HepG2 (cell line): ENCODE measurements at places on chromosomes 7 and 10.

DNA sequence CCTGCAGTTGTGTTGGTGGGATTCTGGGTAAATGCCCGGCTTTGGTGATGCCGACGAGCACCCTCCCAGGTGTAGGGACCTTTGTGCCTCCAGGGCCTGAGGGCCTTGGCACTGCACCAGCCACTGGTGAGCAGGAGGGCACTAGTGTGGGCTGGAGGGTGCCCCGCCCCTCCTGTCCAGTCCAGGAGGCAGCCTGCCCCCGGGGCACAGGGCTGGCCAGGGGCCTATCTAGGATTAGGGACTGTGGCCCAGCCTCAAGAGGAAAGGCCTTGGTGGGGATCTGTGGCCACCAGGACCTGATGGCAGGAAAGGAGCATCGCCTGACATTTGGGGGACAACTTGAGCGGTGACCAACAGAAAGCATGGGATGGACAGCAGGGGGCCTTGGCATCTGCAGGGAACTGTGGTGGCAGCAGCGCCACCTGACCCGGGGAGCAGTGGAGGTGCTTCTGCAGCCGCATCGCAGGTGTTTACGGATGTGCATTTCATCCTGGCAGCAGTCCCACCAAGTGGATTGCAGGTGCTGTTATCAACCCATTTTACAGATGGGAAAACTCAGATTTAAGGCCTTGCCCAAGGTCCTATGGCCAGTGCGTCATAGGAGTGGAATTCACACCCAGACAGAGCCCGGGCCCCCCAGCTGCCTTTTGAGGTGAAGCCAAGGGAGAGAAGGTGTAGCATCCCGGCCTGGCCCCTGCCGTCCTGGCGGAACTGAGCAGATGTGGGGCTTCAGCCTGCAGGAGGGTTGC, 11.1 kb downstream of the ZNF316 start:
- DNase-seq, result no peak

GRCh38 chr10:1661859-1662437, 75.4 kb downstream of the ADARB2 start:
- no peak for DNase-seq

- DNase-seq, result no peak
Observed at GRCh38 chr7:132410385-132410784, 165.9 kb downstream of the PLXNA4 start.

DNA sequence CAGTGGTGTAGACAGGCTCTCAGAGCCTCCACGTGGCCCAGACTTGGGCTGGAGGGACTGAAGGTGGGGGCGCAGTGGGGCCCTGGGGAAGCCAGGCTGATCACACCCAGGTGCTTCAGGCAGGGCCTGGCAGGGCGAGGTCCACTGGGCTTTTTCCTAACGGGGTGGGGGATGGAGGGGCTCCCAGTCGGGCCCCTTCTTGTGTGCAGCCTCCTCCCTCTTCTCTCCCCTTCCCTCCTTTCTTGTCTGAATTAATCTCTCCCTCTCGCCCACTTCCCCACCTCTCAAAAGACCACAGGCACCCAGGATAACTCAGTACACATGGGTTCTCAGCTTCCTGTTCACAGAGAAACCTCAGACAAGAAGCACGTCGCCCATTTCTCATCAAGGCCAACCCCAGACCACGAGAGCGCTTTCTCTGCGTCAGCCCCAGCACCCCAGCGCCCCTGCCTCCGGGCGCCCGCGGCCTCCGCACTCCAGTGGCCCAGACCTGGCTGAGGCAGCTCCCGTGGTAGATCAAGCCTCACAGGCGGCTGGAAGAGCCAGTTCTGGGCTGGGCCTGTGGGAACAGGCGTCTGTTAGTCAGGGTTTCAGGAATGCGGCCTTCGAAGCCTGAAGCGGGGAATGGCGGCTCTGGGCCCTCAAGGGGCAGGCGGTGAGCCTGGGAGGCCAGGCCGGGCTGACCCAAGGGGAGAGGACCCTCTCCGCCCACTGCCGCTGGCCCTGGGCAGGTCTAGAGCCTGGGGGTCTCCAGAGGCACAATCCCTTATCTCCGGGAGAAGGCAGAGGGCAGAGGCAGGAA, 50.6 kb downstream of the PWWP2B start:
- DNase-seq, result peak; percentile 39

GRCh38 chr10:36720895-36721294, 404.5 kb upstream of the ANKRD30A start:
- no peak for DNase-seq

- no peak for DNase-seq
Observed at GRCh38 chr7:27586825-27587224, 75.9 kb downstream of the HIBADH start.

- DNase-seq, result peak; percentile 10
Observed at GRCh38 chr10:52965509-52965908, 192.9 kb upstream of the MBL2 start.

GRCh38 chr7:141072548-141073172, 1.2 kb upstream of the TMEM178B start:
- DNase-seq, result no peak

DNA sequence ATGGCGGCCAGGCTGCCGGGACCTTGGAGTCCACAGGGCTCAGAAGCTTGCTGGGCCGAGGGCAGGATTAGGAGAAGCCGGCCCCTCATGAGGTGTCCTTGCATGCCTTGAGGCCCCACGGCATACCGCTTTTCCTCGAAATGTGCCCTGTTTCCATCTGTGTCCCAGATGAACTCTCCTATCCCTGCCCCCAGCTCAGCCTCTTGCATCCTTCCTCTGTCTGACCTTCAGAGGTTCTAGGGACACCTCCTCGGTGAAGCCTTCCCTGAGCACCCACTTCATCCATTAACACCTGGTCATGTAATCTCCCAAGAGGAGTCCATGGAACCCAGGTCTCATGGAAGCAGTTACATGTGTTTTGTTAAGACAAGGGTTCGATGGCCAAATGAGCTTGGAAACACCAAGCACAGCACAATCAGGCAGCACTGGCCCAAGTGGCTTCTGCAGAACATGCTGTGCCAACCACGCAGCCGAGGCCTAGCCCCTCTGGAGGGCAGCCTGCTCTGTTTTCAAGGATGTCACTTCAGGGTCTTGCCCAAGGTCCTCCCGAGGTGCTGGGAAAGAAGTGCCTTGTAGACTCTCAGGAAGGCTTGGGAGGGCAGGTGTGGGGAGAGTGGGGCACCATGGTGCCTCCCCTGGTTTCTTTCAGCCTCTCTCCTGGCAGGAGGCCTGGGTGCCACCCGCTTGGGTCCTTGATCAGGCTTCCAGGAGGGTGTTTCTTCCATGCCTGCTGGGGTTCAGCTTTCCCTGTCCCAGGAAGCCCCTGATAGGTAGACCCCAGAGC, 124.3 kb downstream of the NEURL1 start:
- no peak for DNase-seq

DNA sequence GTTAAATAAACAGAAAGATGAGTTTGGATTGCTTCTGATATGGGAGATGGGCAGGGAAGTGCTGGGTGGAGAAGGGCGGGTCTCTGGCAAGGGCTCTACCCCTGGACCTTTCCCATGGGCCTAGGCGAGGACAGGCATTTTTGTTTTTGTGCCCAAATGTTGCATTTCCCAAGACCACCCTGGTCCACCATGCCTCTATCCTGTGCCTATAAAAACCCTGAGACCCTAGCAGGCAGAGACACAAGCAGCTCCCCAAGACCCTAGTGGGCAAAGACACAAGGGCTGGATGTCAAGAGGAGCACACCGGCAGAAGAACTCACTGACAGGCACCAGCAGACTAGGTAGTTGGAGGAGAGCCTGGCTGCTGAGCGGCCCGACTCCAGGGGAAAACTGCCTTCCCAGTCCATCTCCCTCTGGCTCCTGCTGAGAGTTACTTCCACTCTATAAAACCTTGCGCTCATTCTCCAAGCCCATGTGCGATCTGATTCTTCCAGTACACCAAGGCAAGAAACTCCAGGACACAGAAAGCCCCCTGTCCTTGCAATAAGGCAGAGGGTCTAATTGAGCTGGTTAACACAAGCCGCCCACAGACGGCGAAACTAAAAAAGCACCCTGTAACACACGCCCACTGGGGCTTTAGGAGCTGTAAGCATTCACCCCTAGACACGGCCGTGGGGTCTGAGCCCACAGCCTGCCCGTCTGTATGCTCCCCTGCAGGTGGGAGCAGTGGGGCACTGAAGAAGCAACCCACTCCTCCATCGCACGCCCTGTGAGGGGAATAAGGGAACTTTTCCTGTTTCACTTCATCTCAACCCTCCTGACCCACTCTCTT, 291.4 kb downstream of the PTPRN2 start:
- no peak for DNase-seq

GRCh38 chr7:135834266-135834665, 85.7 kb upstream of the FAM180A start:
- no peak for DNase-seq

- DNase-seq, result no peak
Observed at GRCh38 chr10:5550621-5551530, 26.1 kb downstream of the CALML3 start.

- DNase-seq, result no peak
Observed at GRCh38 chr10:101968286-101968939, 87.6 kb downstream of the ARMH3 start.

- DNase-seq, result no peak
Observed at GRCh38 chr7:41889472-41889871, 186.6 kb upstream of the INHBA start.
